ENCODE measurements at places on chromosomes 16 and 17.

GRCh38 chr16:83689385-83689831 is 118.4 kb upstream of the HSBP1 start:
- DNase-seq: peak; percentile 82

- no peak for DNase-seq
Measured at GRCh38 chr16:82185012-82185411, 15.0 kb upstream of the MPHOSPH6 start.

DNA sequence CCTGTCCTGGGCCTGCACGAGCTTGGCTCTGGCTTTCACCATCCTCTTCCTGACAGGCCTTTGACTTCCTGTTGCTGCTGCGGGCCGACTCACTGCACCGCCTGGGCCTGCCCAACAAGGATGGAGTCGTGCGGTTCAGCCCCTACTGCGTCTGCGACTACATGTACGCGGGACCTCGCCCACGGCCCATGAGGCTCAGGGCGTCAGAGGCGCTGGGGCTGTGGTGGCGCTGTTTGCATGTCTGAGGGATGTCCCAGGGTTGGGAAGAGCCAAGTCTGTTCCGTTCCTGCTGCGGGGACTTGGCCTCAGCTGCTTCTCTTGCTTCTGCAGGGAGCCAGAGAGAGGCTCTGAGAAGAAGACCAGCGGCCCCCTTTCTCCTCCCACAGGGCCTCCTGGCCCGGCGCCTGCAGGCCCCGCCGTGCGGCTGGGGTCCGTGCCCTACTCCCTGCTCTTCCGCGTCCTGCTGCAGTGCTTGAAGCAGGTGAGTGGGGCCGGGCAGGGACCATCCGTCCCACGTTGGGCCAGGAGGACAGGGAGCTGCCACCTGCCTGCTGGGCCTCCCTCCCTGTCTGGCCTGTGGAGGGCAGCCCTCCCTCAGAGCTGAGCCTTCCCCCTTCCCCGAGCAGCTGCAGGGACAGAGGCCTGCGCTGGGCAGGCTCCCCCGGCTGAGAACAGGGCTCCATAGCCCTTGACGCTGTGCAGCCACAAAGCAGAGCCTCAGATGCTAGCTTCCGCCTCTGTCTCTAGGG is 23.8 kb downstream of the TSC2 start:
- no peak for DNase-seq

GRCh38 chr16:56738221-56738620 is 8.3 kb downstream of the NUP93 start:
- DNase-seq: no peak

- no peak for DNase-seq
Measured at GRCh38 chr17:33015716-33016346, 24.2 kb downstream of the SPACA3 start.

DNA sequence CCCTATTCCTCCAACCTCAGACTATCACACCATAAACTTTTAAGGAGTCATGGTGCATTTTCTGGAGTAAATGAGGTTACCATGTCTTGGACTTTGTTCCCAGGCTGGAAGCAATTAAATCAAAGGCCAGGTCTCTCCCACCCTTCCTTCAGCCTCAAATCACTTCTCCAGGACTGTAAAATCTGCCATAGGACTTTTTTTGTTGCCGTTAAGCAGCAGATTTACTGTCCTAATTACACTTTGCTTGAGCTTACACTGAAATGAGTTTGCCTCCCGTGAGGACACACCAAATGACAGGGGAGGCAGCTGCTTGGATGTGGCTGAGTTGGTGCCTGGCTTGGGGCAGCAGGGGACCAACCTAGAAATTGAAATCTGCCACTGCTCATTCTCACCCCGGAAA is 14.7 kb downstream of the DCAKD start:
- DNase-seq: no peak

- DNase-seq: no peak
Measured at GRCh38 chr17:68403122-68403521, 54.2 kb downstream of the WIPI1 start.

DNA sequence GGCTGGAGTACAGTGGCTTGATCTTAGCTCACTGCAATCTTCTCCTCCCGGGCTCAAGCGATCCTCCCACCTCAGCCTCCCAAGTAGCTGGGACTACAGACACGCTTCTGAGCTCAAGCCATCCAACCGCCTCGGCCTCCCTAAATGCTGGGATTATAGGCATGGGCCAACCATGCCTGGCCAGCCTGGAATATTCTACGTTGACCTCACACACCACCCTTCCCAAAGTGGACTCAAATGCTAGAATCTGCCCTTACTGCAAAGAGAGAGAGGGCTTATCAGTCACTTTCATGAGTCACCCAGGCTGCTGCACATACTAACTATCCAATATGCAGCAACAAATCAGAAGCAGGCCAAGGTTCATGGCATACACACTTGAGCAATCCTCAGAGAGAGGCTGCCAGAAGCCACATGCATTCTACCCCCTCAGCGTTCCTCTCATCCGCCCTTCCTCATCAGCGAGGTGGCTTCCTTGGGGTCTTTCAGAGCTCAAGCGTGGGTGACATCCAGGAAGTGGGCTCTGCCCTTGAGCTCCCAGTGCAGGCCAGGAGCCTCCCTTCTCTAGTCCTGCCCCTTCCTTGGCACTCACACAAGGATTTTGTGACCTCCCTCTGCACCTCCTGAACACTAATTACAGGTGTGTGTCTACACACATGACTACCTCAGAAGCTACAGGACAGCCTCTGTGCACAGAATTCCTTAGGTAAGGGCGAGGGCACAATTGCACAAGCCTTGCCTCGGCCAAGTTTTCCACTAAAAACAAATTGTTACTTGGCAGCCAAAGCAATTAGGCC is 24.8 kb upstream of the SIAH1 start:
- peak; percentile 95 for DNase-seq

- DNase-seq: peak; percentile 37
Measured at GRCh38 chr17:78658281-78658785, 81.1 kb upstream of the DNAH17 start.

GRCh38 chr17:58250344-58251011 is 12.1 kb downstream of the LPO start:
- no peak for DNase-seq

DNA sequence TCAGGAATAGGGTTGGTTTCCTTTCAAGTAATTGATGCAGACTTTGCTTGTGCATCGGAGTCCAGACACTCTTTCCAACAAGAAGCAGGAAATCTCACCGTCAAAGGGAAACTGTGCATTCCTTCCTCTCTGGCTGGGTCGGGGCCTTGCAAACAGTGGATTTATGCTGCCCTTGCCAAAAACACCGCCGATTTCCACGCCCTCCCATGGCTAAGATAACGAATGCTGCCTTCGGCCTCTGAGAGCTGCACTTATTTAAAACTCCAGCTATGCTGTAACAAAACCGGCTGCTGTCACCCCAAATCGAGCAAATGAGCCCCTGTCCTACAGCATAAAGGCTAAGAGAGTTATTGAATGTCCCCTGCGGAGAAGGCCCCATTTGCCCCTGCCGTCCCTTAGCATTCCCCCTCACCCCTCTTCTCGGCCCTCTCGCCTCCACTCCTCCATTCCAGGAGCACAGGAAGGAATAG is 275.5 kb upstream of the IRX5 start:
- DNase-seq: peak; percentile 10

- peak; percentile 85 for DNase-seq
Measured at GRCh38 chr16:72637306-72637705, 410.6 kb downstream of the ZFHX3 start.

GRCh38 chr16:81181013-81181720 is 57.3 kb upstream of the BCO1 start:
- DNase-seq: peak; percentile 98

- peak; percentile 17 for DNase-seq
Measured at GRCh38 chr17:31811101-31811500, 47.9 kb downstream of the COPRS start.

DNA sequence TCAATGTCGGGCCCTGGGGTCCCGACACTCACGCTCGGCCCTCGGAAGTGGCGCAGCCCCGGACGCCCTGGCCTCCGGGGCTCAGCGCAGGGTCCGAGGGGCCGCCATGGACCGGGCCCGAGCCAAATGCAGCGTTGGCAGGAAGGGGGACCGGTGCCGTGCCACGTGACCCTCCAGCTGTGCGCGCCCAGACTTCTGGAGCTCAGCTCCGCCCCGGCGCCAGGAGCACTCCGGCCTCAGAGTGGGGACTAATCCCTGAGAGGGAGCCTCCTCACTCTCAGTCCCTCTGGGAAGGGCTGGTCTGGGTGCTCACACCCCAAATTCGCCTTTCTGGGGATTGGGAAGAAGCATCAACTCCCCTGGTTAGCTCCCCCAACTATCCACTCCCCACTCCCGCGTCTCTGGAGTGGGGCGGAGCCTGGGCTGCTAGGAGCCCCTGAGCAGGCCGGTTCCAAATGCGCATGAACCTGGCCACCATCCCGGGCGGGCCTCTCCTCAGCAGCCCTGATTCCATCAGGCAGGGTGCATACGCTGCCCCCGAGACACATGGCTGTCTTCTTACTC is at the start of gene B3GNT9:
B3GNT9 (minus strand) TSS at position 166 of the 564 bp plus-strand sequence. CDS start 513 bp downstream, outside the sequence.
- DNase-seq: peak; percentile 68

- DNase-seq: peak; percentile 33
Measured at GRCh38 chr17:9971991-9972390, 66.9 kb upstream of the RCVRN start.

DNA sequence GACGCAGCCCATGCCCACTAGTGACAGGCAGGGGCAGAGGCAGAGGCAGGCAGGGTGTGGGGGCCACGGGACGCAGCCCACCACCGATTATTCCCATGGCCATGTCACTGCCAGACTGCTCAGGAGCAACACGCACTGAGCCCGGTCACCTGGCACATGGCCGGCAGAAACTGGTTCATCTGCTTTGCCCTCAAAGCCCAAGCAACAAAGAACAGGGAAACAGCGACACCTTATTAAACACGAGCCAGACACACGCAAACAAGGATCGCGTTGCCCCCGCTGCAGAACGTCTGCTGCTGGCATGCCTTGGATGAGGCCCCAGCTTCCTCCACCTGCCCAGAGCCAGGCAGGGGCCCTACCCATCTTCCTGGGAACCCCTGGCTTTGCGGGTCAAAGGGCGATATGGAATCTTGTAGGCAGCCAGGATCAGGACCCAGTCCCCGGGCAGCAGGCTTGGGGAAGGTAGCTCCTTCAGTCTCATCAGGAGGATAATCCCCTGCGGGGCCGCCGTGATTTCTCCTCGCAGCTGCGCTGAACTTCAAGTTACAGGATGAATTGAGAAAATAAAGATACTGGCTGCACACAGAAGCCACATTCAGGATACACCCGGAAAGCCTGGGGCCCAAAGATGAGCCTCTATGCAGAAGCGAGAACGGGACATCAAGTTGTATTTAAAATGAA is 4.8 kb downstream of the TBC1D16 start:
- no peak for DNase-seq

DNA sequence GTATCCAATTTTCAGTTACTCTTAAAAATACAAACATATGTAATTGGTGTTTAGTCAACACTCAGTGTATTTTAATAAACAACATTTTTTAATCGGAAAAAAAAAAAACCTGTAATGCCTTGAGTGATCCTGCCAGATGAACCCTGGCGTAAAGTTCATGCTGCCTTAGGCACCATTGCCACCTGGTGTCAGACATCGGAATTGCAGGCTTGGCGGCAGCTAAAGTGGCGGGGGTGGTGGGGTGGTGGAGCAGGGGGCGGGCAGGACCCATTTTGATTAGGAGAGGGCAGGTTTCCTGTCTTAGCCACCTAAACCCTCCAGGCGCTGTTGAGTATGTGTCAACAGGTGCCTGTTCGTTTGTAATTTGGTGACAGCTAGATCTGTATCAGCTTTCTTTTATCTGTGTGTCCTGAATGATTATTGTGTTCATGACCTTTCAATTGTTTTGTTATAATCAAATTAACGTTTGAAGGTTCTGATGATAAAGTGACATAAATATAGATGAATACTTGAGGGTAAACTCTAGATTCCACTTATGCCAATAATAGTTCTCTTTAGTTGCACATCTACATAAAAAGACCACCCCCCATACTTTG is 588.7 kb downstream of the CDH13 start:
- peak; percentile 41 for DNase-seq

GRCh38 chr16:71923941-71924690 is 28.8 kb downstream of the IST1 start:
- peak; percentile 41 for DNase-seq

GRCh38 chr17:80252871-80253270 is 7.8 kb upstream of the RNF213 start:
- no peak for DNase-seq

DNA sequence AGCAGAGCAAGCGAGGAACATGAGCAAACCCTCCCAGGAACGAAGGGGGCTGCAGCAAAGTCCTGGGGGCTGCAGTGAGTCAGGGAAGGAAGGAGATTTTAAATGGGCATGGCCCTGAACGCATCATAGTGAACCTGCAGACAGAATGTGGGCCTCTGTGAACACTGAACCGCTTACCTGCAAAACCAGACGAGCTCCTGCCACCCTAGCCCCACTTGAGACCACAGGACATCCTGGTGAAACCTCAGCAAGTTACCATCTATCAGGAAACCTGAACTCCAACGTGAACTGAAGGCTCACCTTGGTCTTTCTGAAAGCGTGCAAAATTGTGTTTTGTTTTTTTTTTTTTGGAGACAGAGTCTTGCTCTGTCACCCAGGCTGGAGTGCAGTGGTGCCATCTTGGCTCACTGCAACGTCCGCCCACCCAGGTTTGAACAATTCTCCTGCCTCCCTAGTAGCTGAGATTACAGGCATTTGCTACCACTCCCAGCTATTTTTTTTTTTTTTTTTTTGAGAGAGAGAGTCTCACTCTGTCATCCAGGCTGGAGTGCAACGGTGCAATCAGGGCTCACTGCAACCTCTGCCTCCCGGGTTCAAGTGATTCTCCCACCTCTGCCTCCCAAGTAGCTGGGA is 30.8 kb downstream of the FANCA start:
- no peak for DNase-seq

DNA sequence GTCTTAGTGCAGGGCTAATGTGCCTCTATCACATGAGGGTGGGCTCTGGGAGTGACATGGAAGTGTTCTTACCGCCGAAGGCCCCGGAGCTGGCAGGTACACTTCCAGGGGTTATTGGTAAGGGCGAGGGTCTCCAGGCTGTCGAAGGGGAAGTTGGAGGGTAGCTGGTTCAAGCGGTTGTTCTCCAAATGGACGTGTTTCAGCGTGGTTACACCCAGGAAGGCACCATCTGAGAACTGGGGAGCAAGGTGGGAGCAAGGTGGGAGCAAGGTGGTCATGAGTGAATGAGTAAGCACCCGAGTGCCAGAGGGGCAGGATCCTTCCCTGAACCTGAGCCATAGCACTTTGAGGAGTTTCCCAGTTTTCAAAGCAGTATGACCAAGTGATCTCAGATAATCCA is 3.0 kb downstream of the CHAD start:
- DNase-seq: no peak

- no peak for DNase-seq
Measured at GRCh38 chr16:50709061-50709684, 15.8 kb downstream of the NOD2 start.

GRCh38 chr16:15990902-15991301 is 41.5 kb downstream of the ABCC1 start:
- no peak for DNase-seq

- no peak for DNase-seq
Measured at GRCh38 chr17:82898976-82899514, 59.2 kb upstream of the ZNF750 start.

- DNase-seq: no peak
Measured at GRCh38 chr17:80564545-80564944, 19.9 kb downstream of the RPTOR start.
